ENCODE measurements at places on chromosomes 1 and 21.

DNA sequence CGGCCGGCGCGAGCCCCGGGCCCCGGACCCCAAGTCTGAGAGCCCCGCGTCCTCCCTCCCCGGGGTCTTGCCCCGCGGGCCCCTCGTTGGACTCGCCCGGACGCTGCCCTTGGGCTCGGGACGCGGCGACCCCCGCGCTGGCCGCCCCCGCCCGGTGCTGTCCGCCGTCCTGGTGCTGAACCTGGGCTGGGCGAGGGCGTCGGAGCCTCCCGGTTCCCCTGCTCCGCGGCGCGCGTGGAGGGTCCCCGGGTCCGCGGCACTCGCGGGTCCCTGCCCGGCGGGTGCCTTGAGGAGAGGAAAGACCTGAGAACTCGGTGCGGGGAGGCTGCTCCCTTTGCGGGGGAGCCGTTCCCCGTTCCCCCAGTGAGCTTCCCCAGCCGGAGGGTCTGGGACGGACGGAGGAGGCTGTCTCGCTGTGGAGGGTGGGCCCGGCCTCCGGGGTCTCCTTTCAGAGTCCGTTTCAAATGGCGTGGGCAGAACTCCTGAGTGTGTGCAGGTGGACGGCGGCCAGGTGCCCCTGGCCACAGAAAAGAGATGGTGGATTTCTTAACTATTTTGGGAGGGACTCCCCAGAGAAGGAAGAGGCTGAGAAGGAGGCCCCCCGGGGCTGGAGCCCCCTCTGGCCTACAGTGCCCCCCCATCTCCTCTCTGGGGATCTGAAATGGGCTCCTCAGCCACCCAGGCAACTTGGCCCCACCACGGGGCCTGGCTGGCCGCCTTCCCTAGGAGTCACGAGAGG is 595 bp downstream of the GABRD start:
- no peak for DNase-seq

DNA sequence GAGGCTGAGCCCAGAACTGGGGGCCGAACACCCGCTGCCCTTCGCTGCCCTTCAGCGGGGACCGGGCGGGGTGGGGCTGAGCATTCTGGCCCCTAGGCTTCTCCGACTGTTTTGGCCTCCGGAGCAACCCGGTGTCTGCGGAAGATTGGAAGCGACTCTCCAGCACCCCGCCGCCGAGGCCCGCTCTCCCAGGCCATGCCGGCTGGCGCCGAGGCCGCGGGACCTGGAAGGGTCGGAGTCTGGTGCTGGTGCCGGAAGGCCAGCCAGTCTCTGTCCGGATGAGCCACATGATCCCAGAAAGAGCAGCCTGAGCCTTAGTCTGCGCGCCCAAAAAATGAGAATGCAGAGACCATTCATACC is 272.0 kb downstream of the FOXD2 start:
- no peak for DNase-seq

DNA sequence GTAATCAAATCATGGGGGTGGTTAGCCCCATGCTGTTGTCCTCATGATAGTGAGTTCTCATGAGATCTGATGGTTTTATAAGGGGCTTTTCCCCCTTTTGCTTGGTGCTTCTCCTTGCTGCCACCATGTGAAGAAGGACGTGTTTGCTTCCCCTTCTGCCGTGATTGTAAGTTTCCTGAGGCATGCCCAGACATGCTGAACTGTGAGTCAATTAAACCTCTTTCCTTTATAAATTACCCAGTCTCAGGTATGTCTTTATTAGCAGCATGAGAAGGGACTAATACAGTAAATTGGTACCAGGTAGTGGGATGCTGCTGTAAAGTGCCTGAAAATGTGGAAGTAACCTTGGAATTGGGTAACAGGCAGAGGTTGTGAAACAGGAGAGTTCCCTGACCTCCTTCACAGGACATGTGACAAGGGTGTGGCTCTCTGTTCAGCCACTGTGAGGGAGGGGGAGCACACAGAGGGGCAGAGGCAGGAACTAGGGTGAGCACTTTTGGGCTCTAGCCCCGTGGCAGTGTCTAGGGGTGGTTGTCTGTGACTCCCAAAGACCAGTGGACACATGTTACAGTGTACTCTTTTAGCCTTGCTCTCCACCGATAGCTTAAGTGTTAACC is 105.3 kb downstream of the BACH1 start:
- no peak for DNase-seq

DNA sequence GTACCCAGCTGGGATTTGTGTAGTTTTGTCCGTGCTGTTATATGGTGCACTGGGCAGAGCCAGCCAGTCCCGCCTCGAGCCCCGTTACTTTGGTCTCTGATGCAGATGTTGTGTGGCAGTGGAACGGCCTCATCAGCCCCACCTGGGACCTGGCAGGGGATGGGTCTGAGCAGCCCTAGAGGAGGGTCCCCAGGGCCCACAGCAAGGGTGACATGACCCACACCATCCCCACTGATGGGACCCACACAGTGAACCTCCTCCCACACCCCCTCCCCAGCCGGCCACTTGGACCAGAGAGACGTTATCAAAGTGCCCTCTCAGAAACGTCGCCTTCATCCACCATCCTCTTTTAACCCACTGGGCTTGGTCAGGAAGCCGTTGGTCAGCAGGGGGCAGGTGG is 42.0 kb upstream of the PCBP3 start:
- DNase-seq: no peak

DNA sequence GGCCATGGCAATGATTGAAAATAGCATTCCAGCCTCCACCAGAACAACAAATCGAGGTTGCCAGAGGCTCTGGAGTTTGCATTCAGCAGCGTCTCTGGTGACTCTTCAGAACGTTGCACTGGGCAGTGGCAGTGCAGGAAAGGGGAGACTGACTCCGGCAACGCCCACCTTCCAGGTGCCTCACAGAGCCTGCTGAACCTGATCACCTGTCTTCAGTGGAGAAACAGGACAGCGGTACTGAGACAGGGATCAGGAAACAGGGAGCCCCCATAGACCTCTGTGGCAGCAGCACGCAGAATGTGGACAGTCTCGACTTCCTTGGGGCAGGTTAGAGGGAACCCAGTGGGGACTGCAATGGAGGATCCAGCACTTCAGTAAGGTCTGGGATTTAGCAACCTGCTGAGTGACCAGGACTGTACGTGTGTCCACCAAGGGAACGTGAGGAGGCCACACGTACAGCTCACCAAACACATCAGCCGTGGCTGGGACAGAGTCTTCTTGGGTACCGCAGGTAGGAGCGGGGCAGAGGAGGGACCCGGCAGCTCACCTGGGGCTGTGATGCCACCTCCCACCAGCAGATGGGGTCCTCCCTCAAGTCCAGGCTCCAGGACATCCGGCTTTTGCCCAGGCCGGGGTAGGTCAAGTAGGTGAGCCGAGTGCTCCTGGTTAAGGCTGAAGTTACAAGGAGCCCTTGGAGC is 128.6 kb downstream of the PRDM2 start:
- DNase-seq: no peak

Measured in brain pericyte (primary cell).